ENCODE measurements at places on chromosomes 3 and 15.
A peak's percentile ranks its signal among the peaks of the same experiment; 100 is the strongest.

DNA sequence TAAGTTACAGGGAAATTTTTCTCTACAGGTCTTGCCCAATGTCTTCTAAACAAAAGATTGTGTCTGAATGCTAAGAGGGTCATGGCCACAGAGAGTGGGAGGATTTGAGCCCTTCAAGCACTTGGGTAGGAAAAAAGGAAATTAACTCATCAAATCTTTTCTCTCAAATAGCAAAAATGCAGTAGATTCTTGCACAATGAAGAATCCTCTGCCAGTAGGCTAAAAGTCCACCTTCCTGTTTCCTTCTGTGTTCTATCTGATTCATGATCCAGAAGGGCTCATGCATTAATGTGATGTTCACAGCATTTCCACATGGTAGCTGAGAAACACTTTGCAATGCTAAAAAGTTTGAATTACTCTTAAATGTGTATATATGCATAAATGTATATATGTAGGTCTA lies 177.1 kb downstream of the CD47 start:
- no peak for DNase-seq

- no peak for DNase-seq
Observed at GRCh38 chr15:49905221-49905620, 213.8 kb downstream of the ATP8B4 start.

DNA sequence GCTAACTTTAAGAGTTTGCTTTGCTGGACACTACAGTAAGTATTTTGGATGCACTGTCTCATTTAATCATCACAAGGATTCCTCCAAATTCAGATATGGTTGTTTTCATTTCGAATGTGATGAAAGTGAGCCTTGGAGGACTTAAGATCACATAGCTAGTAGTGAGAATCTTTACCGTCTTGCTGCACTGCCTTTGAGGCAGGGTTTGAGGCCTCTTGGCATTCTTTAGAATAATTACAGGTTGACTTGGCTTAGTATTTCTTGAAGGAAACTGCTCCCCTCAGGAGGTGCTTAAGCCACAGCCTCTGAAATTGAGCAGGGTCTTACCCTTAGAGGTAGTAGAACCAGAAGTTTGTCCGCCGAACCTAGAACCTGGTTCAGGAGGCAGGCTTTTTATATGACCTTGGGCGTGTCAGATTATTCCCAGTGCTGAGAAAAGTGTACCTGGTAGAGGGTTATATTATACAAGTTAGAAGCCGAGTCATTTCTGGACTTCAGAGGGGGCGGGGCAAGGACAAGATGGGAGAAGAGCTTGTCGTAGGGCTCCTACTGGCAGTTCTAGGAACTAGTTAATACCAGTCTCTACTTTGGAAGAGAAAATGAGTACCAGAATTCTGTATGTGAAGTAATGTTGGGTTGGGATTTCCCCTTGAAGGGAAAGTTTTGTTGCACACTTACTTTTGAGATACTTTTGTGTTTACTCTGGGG lies 1.1 kb downstream of the TFG start:
- peak; percentile 35 for DNase-seq

DNA sequence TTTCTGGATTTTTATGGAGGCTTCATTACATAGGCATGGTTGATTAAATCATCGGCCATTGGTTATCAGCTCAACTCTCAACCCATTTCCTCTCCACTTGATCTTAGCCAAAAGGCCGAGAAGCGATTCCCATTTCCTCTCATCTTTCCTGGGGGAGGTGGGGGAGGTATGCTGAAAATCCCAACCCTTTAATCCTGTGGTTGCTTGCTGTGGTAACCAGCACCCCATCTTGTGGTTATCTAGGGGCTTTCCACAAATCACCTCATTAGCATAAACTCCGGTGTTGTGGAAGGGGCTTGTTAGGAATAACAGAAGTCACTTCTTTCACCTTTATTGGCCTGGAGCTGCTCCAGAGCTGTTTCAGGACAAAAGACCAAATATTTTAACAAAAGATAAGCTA lies 20.9 kb downstream of the PDE8A start:
- no peak for DNase-seq

- DNase-seq: no peak
Observed at GRCh38 chr3:125112981-125113380, 57.2 kb upstream of the HEG1 start.

DNA sequence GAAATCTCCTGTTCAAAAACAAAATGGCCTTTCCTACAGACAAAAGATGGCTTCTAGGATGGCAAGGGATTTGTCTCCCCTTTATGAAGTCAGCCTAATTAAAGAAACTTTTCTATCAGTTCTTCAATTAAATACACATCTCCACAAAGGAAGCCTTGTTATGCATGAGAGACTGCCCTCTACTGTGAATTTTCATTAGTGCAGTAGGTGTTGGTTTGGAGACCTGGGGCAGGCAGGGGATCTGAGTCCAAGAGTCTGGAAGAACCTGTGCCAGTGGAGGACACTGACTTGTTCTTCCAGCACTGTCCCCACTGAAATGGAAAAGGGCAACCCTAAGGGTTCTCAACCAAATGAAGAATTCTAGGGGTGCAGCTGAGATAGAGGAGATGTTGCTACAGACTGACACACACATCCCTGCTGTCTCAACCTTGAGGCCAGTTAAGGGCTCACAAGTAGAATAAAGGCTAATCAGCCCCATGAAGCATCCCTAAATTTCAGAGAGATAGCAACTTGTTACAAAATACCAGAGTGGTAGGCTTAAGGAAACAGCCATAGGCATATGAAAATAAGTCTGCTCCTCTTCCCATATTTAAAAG lies 174.0 kb upstream of the PRICKLE2 start:
- no peak for DNase-seq

- no peak for DNase-seq
Observed at GRCh38 chr3:88912294-88912877, 195.0 kb upstream of the EPHA3 start.

DNA sequence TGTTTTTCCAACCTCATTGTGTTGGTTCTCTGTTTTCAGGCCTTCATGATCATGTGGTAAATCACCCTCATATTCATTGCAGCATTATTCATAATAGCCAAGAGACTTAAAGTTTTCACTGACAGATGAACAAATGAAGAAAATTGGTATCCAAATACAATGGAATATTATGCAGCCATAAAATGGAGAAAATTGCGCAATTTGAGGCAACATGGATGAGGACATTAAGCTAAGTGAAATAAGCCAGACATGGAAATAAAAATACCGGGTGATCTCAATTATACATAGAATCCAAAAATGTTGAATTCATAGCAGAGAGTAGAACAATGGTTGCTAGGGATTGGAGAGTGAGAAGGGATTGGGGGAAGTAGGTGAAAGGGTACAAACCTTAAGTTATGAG lies 491.9 kb upstream of the KCNMB2 start:
- DNase-seq: no peak

GRCh38 chr15:42359249-42359648 lies at the start of gene CAPN3:
TSS of gene CAPN3 (plus strand) at chr15:42359501. CDS start at chr15:42359806, 305 bp downstream.
- DNase-seq: no peak

GRCh38 chr3:186754006-186754405 lies 29.4 kb upstream of the EIF4A2 start:
- DNase-seq: no peak

GRCh38 chr3:178520451-178520850 lies 15.8 kb upstream of the KCNMB2 start:
- DNase-seq: no peak

Measured in stimulated activated CD4-positive, alpha-beta T cell treated with anti-CD3 and anti-CD28 coated beads, Interleukin-1b, Interleukin-23, amount 100 ng/mL, for 24 hours (primary cell).